ENCODE measurements at places on chromosomes 12 and 14.
A peak's percentile ranks its signal among the peaks of the same experiment; 100 is the strongest.

- peak; percentile 4 for DNase-seq
Measured at GRCh38 chr12:58502226-58502625, 418.1 kb downstream of the LRIG3 start.

GRCh38 chr14:100138082-100138787 is 21.2 kb downstream of the DEGS2 start:
- peak; percentile 78 for DNase-seq

DNA sequence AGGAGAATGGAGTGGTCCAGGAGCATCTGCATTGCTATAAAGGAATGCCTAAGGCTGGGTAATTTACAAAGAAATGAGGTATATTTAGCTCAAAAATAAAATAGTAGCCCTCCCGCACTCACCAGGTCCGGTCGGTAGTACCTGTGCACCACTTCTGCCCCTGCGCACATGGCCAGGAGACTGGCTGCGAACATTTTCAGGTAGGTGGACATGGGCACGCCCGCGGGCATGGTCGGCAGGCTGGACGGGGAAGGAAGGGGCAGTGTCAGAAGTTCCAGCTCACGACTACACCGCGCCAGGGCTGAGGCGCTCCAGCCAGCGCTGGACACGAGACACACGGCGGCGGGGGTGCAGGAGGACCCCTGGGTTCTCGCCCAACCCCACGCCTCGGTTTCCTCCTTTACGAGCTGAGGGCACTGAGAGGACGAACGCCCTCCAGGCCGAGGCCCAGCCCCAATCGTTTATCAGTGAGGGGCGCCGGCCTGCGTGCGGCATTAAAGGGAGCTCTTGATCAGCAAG is 9.1 kb upstream of the TDG start:
- DNase-seq: peak; percentile 17

DNA sequence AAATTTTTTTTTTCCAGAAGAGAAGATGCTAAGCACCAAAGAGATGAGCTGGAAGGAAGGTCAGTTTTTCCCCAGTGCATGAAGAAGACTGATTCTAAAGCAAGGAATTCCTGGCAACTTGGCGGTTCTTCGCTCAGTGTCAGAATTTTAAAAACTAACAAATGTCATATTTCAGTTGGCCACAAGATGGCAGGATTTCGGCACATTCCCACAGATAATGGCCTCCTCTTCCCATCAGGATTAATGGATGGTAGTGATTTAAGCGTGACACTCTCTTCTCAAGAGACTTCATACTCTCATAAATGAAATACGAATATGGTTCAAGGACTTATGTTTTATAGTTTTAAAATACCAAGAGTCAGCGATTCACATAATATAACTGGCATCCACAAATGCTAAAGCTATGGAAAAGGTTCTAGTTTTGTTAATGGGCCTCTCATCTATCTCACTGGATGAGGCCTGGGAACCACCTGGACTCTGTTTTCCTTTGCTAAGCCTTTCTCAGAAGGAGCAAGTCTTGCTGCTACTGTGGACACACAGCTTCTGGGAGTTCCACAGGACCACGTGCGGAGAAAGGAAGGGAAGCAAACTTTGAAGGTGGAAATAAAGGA is 46.1 kb upstream of the PTPRO start:
- DNase-seq: peak; percentile 12

DNA sequence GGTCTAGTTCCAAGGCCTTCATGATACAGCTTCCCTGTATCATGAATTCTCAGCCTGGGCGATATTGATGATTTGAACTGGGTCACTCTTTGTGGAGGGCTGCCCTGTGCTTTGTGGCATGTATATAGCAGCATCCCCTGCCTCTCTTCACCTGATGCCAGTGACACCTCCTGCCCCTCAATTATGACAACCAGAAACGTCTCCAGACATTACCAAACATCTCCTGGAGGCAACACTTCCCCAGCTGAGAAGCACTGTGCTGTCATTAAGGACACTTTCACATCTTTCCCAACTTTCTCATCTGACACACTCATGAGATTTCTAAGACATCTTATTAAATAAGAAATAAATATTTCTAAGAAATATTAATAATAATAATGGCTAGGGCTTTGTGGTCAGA is 315.3 kb downstream of the BCL11B start:
- DNase-seq: no peak

DNA sequence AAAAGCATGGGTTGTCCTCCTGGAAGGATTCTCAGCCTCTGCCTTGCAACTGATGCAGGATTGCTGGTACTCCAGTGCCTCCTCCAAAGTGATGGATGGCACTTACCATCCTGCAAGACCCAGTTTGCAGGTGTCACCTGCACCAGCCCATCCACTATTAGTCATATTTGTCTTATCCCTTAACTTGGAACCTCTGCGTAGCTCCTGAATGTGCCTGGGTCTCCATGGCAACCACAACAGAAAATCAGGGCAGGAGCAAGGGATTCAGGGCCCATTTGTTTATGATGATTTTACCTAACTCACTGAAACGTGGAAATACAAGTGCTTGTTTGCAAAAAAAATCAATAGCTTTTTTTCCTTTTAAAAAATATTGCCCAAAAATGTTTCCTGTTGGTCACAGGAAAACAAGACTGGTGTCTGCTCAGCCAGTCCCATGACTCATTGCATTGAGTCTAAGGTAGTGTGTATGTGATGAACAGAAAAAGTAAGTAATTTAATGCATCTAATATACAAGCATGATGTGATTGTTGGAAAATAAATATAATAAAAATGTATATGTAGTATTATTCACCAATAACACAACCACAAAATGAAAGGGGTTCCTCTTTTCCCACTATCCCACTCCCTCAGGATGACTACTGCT is 1196.3 kb upstream of the TMEM132C start:
- DNase-seq: no peak

DNA sequence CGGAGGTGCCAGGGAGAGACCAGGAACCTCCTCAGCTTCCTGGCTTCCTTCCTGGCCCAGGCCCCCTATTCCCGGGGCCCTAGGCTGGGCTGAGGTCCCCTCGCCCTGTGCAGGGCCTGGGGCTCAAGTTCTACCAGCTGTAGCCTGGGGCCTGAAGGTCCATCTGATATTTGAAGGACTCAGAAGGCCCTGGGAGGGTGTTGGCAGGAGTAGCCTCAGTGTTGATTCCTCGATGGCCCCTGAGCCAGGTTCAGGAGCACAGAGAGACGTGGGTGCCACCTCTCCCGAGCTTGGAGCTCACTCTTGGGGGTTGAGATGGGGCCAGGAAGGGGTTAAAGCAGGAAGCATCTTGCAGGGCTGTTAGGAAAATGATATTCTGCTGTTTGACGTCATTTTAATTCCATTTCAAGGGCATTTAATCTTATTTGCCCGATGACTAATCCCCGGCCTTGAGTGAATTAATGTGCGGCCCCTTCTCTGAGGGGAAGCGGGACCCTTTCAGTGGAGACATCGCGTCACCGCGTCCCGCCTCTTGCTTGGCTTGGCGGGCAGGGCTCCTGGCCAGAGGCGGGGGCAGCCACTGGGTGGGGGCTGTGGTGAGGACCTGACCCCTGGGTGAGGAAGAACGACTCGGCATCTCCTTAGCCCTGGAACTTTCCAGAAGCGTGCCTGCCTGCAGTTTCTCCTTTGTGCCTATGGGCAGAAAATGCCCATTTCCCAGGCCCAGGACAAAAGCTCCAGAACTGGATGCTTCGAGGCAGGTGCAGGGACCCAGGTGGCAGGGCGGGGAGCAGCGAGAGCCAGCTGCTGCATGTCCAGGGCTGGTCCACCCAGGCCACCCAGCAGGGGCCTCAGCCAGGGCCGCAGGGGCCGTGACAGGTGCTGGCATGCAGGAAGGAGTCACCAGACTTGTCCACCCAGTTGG is 158.3 kb downstream of the KIF26A start:
- DNase-seq: no peak

- DNase-seq: no peak
Measured at GRCh38 chr14:91830777-91831176, 36.6 kb downstream of the TC2N start.

DNA sequence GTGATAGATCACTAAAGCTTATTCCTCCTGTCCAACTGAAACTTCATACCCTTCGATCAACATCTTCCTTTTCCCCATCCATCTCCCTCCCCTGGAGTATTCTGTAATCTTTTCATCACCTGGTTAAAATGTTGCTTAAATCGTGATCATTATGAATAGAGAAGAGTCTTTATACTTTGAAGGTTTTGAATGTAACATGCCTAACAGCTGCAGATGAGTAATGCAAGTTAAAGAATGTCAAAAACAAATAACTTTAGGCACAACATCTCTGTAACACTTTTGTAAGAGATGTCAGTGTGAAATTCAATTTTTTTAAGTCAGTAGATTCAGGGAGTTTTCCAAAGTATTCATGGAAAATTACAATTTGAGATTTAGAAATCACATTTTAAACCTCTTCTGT is 25.0 kb downstream of the RXYLT1 start:
- DNase-seq: no peak
